Naive thymus-derived CD4-positive, alpha-beta T cell (primary cell): ENCODE measurements at places on chromosomes 2 and 18.

DNA sequence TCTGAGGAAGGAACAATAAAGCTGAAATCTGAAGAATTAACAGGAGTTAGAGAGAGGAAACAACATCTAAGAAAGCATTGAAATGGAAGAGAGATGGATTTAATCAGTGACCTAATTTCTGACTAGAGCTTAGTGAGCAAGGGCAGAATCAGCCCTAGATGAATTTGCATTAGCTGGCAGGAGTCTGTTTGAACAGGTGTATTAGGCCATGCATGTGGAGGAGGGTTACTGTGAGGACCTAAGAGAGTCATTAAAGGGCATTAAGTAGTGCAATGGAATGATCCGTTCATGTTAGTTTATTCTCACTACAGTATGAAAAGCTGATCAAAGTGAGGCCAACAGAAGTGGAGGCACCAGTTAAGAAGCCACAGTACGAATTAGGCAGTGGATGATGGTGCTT lies 285.3 kb downstream of the GRB14 start:
- no peak for DNase-seq

DNA sequence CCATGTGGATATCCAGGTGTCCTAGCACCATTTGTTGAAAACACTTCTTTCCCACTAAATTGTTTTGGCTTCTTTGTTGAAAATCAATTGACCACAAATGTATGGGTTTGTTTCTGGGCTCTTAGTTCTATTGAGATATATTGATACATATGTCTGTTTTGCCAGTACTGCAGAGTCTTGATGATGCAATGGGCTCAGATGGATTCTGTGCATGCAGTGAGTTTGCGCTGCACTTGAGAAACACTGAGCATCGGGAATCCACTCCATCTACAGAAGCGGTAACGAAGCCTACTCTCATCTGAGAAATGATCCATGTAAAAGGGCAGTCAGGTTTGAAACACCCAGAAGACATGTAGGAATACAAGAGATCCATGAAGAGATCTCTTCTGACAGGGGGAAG lies 21.9 kb upstream of the DNAJC10 start:
- no peak for DNase-seq

- no peak for DNase-seq
Observed at GRCh38 chr2:119240311-119241204, 16.9 kb downstream of the STEAP3 start.

GRCh38 chr2:54939446-54940118 lies 110.7 kb downstream of the RTN4 start:
- no peak for DNase-seq

DNA sequence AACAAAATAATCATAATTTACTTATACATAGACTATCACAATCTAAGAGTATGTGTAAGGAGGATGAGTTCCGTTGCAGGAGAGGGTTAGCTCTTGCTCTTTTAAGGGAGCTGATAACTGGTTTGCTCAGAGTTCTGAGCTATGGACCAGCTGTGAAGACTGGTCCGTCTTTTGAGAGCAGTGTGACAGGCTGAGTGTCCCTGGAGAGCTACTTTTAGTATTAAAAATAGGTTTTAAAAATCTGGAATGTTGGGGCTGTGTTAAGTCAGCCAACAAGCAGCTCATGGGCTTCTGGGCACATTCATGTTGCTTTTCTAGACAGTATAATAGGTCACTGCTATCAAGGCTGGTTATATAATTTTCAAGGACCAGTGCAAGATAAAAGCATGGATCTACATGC lies 41.5 kb upstream of the TMEM131 start:
- no peak for DNase-seq

DNA sequence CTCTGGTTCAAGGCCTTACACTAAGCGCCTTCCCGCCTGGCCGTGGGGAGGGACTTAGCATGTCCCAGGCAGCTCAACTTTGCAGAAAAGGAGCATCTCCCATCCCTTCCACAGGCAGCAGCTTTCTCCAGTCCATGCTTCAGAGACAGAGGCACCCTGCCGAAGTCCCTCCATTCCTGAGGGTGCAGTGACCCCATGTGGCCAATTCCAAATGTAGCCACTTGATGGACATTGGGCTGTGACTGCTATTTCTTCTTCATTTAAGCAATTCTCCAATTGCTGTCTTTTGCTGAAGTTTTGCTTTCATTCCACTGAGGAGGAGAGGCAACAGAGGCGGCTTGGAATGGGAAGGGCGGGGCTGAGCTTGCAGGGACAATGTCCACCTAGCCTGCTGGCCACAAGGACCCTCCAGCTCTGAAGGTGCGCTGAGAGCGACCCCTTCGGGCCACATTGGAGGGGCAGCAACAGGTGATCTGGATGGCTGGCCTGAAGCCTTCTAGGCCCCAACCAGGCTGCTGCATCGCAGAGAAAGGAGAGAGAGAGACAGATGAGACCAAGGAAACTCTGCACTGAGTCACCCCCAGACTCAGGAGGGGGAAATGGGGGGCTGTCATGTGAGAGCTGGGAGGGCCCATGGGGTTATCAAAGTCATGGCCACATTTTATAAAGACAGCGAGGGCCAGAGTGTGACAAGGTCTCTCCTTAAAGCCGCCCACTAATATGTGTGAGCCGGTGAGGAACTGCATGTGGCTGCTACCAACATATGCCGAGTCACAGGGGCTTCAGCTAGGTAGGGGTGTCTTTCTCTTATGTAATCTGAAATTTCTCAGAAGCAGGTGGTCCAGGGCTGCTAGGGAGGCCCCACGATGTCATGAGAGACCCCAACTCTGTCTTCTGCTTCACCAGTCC lies 61.3 kb downstream of the LONRF2 start:
- no peak for DNase-seq

DNA sequence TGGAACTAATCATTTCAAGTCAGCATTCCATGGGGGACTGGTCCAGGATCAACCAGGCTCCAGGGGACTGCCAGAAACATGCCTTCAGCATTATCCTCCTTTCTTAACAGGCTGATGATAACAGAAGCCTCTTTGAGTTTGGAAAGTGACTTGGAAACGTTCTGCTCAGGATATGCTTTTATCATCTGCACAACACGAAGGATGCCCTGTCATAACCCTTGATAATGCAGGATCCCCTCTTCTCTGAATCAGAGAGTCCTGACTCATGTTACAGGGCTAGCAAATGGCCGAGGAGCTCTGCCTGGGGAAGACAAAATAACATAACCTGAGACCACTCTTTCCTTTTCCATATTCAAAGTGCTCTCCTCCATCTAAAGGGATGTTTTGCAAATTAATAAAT lies 6.7 kb downstream of the SCYGR3 start:
- no peak for DNase-seq

- DNase-seq: no peak
Observed at GRCh38 chr2:61181382-61182058, 19.5 kb downstream of the C2orf74 start.

- DNase-seq: no peak
Observed at GRCh38 chr2:240965296-240965904, 33.0 kb upstream of the SNED1 start.

- DNase-seq: no peak
Observed at GRCh38 chr2:42593282-42593681, 24.9 kb downstream of the MTA3 start.

GRCh38 chr2:63035660-63036059 lies 15.0 kb upstream of the OTX1 start:
- DNase-seq: no peak

DNA sequence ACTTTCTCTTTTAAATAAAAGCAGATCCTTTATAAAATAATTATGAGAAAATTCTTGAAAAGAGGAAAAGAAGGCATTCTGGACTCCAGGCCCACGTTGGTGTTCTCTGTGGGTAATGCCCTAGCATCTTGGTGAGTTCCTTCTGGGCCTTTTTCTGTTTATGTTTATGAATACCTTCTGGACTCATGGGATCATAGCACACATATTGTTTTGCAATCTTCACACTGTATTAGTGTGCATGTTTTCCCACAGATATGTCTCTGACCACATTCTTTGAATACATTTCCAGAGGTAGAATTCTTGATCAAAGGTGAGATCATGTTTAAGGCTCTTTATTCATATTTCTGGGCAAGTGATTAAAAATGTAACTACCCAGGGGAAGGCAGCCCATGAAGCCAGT lies 15.9 kb downstream of the GLI2 start:
- no peak for DNase-seq

- no peak for DNase-seq
Observed at GRCh38 chr2:69102041-69102593, 89.1 kb downstream of the ANTXR1 start.

- no peak for DNase-seq
Observed at GRCh38 chr18:600107-600506, 3.3 kb downstream of the CLUL1 start.

GRCh38 chr18:61948846-61949438 lies 56.1 kb upstream of the RNF152 start:
- no peak for DNase-seq

DNA sequence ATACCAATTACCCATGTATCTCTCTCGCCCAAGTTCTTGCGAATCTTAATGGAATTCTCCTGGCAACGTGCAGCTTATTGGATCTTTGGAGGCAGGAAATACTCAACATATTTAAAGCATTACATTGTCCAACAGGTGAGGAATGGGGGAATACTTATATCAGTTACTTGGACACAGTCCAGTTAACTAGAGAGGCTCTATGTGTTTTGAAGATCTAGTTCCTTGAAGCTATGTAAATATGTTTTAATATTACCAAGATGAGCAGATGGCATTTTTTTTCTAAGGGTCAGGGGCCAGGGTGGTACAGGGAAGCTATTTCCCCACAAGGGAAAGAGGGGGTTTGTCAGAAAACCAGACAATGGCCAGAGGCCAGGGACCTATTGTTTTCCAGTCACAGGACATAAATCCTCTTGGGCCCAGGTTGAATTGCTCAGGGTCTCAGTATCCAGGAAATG lies 26.8 kb upstream of the MC5R start:
- no peak for DNase-seq

- no peak for DNase-seq
Observed at GRCh38 chr18:67074309-67074708, 442.2 kb downstream of the DSEL start.

DNA sequence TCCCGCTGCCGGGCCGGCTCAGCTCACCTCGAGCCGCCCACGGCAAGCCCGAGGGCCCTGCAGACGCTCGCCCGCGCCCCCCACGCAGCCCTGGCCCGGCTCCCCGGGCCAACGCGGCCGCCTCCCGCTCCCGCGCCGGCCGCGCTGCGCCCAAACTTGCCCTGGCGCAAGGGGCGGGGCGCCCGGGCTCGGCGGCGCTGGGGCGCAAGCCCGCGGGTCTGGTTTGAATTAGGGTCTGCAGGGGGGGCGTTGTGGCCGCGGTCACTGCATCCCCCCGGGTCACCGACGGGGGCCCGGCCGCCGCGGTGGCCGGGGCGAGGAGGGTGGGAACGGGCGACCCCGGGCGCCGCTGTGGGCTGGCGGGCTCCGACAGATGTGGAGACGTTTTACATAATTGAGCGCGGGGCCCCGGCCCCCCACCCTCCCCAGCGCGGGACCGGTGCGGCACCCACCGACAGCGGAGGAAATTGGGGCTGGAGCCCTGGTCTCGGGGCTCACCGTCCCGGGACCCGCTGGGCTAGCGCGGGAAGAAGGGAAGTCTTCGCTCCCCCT lies 690 bp downstream of the SDC1 start:
- DNase-seq: no peak

DNA sequence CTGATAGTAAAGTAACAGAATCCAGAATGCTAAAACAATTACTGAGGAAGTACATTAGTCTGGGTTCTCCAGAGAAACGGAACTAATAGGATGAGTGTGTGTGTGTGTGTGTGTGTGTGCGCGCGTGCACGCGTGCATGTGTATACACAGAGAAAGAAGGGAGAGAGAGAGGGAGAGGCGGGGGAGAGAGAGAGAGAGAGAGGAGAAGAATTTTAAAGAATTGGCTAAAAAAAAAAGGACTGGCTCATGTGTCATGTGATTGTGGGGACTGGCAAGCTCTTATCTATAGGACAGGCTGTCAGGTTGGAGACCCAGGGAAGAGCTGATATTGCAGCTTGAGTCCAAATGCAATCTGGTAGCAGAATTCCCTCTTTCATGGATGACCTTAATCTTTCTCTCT lies 976.2 kb upstream of the CDH2 start:
- no peak for DNase-seq

- DNase-seq: no peak
Observed at GRCh38 chr2:3479430-3480320, 39.7 kb downstream of the ADI1 start.

DNA sequence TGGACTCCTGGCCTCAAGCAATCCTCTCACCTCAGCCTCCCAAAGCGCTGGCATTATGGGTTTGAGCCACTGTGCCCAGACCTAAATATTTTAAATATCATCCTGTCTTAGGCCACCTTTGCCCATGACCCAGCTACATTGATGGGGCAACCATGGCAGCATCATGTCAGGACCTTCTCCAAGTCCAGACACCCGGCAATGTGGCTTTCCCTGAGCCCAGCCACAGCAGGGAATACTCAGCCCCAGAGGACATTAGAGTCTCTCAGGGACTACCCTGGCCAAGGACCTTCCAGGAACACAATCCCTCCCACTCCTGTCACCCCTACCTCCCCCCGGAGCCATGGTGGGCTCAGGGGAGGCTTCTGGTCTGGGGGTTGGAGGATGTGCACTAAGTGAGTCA lies 72.8 kb downstream of the SMAD7 start:
- DNase-seq: no peak

GRCh38 chr2:128346291-128347170 lies 27.9 kb upstream of the HS6ST1 start:
- no peak for DNase-seq

DNA sequence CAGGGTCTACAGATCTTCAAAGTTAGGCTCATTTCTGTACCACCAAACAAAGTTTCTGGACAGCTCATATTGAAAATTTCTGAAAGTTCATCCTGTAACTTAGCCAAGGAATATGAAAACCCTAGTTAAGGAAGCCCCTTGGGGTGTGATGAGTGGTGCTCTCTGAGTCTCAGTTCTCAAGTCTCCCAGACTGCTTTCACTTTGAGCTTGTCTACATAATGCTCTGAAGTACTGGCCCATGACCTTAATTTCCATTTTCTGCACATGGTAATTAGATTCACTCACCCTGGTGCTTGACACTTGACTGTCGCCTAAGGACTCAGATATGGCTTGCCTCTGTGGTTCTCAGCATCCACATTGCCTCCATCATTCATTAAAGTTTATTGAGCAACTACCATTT lies 51.7 kb upstream of the SATB2 start:
- no peak for DNase-seq

GRCh38 chr18:26719896-26720295 lies 145.6 kb downstream of the AQP4 start:
- no peak for DNase-seq

GRCh38 chr2:142531377-142531776 lies 346.1 kb upstream of the KYNU start:
- DNase-seq: no peak

GRCh38 chr18:12162786-12163185 lies 69.1 kb downstream of the ANKRD62 start:
- no peak for DNase-seq
